ENCODE measurements at places on chromosomes 16 and 17. TPM values are rescaled to one million over a fixed set of nuclear protein-coding genes. Genes with fewer than 3 reads are reported as not detected.

GRCh38 chr16:3780570-3780969 is 63.2 kb upstream of the TRAP1 start:
- H3K4me1 ChIP-seq = peaks cover 4% of the 10 kb centered on the region
- H3K36me3 ChIP-seq = peaks cover 50% of the 10 kb centered on the region
- H3K4me3 ChIP-seq = no peak overlapping the region
- no peaks in the 10 kb centered on the region for H3K27me3 ChIP-seq
- DNase-seq = no peak

The CHST4 gene
- 0.09 TPM for total RNA-seq

DNA sequence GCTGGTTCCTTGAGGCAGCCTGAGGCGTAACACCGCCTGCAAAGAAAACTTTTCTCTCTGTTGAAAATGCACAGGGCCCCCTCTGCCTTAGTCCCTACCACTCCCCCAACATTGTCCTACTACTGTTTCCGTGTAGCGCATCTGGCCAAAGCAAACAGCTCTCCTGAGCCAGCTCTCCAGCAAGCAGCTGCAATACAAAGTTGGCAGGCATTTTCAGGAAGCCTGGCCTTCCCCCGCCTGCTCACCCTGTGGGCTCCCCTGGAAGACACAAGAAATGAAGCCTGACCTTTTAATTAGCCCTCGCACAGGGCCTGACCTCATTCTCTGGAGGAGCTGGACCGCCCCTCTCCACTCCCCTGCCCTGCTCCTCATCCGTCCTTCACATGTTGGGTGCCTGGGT is 66.7 kb downstream of the SOX9 start:
- peaks cover 3% of the 10 kb centered on the region for H3K27me3 ChIP-seq
- no peaks in the 10 kb centered on the region for H3K36me3 ChIP-seq
- peaks cover 10% of the 10 kb centered on the region for H3K4me1 ChIP-seq
- H3K27ac ChIP-seq = no peak overlapping the region
- no peak for DNase-seq

GRCh38 chr17:54727624-54728023 is 173.0 kb upstream of the TOM1L1 start:
- H3K27ac ChIP-seq = no peak overlapping the region
- no peak for DNase-seq
- H3K36me3 ChIP-seq = no peaks in the 10 kb centered on the region
- no peaks in the 10 kb centered on the region for H3K4me1 ChIP-seq

- no peak for DNase-seq
- no peak overlapping the region for H3K4me3 ChIP-seq
- no peak overlapping the region for H3K27ac ChIP-seq
- no peaks in the 10 kb centered on the region for H3K27me3 ChIP-seq
These were observed 7.9 kb upstream of the PLEKHG4 start for GRCh38 chr16:67271446-67271845.

- H3K4me3 ChIP-seq = peak overlapping the region; percentile 89
- no peaks in the 10 kb centered on the region for H3K36me3 ChIP-seq
- peaks cover 43% of the 10 kb centered on the region for H3K4me1 ChIP-seq
- peak overlapping the region; percentile 80 for H3K27ac ChIP-seq
These were observed 1.5 kb downstream of the CFAP20 start for GRCh38 chr16:58127634-58128033.

The SPATA22 gene
- total RNA-seq = 0.42 TPM

DNA sequence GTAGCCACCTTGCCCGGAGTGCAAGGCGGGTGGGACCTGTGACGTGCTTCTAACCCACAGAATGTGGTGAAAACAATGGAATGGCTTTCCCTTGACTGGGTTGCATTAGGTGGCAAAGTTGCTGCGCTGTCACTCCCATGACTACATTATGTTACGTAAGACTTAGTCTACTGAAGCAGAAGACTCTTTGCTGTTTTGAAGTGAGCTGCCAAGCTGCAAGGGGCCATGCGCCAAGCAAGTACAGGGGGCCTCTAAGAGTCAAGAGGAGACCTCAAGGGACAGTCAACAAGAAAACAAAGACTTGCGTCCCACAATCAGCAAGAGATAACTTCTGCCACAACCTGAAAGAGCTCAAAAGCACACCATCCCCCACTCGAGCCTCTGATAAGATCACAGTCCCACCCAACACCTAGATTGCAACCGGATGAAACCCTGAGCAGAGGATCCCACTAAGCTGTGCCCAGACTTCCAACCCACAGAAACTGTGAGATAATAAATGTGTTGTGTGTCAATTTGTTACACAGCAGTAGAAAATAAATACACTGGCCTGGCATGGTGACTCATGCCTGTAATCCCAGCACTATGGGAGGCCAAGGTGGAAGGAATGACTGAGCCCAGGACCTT is 16.5 kb downstream of the ANKRD11 start:
- no peak overlapping the region for H3K4me3 ChIP-seq
- H3K4me1 ChIP-seq = peaks cover 47% of the 10 kb centered on the region
- no peaks in the 10 kb centered on the region for H3K36me3 ChIP-seq
- no peak for DNase-seq
- no peaks in the 10 kb centered on the region for H3K27me3 ChIP-seq
- H3K27ac ChIP-seq = no peak overlapping the region

The CD2BP2 gene
- 10.0 TPM for total RNA-seq

DNA sequence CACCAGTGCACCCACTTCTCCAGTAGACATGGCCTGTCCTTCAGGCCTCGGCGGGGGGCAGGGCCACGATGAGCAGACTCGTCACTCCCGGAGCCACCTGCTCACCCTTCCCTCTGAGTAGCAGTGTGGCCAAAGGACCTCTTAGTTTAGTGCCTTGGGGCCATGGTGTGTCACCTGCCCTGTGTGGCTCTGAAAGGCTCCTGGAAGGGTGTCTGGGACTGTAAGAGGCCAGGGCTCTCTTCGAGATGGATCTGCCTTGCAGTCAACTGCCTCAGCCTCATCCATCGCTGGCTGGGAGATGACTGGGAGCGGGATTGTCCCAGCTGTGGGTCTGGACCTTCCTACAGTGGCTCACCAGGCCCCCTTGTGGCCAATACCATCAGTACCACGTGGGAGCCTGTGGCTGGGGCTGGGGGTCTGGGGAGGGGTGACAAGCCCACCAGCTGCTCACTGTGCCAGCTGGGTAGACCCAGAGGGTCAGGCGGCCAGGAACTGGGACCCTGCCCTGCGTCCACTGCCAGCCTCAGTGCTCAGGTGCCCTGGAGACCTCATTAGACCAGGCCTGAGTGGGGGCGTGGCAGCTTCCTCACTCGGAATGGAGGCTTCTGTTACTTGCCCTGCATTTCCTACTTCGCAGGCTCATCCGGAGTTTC is 133.4 kb downstream of the OR1D5 start:
- H3K27ac ChIP-seq = no peak overlapping the region
- H3K36me3 ChIP-seq = no peaks in the 10 kb centered on the region
- no peaks in the 10 kb centered on the region for H3K4me1 ChIP-seq
- DNase-seq = peak; percentile 41

DNA sequence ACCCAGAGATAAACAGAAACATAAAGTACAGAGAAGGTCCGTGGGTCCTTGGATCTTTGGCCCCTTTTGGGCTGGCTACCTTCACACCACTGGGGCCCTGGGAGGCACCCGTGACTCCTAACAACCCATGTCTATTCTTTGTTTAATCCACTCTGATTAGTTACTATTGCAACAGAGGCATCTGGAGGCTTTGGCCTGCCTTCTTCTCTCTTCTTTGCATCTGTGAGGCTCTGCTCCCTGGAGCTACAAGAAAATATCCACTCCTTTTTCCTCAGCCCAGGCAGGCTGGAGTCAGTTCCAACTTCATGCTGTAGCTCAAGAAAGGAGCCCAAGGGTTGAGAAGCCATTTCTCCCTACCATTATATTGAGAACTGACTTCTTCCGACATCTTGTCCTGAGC is 9.5 kb upstream of the CMIP start:
- no peaks in the 10 kb centered on the region for H3K36me3 ChIP-seq
- DNase-seq = no peak
- H3K27ac ChIP-seq = no peak overlapping the region

The SLC12A3 gene
- 0.09 TPM for total RNA-seq

The TBC1D3H gene
- not detected for total RNA-seq

GRCh38 chr17:20203761-20204263 is 194.7 kb downstream of the SPECC1 start:
- H3K36me3 ChIP-seq = no peaks in the 10 kb centered on the region
- H3K27ac ChIP-seq = no peak overlapping the region
- no peaks in the 10 kb centered on the region for H3K27me3 ChIP-seq

The CRYBA1 gene
- not detected for total RNA-seq

- no peak overlapping the region for H3K4me3 ChIP-seq
- peaks cover 2% of the 10 kb centered on the region for H3K36me3 ChIP-seq
- DNase-seq = no peak
- H3K27me3 ChIP-seq = no peaks in the 10 kb centered on the region
- no peak overlapping the region for H3K27ac ChIP-seq
- peaks cover 10% of the 10 kb centered on the region for H3K4me1 ChIP-seq
These were observed 6.1 kb downstream of the SGSM2 start for GRCh38 chr17:2343421-2343820.
